ENCODE measurements at places on chromosomes 12 and 14. TPM values are rescaled to one million over a fixed set of nuclear protein-coding genes. Genes with fewer than 3 reads are reported as not detected.

DNA sequence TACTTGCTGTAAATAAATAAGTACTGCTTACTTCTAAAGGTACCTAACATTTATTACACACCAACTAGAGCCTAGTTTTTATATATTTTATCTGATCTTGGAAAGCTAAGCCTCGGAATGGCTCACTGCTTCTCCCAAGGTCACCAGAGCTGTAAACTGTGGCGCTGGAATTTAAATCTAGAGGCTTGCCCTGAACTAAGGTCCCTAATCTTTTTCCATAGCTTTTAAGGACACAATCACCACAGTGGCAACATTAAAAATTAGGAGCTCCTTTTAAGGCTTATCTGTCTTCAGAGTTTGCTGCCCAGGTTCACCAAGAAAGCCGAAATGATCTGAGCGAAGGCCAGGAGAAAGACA is 670 bp downstream of the CCNB1IP1 start:
- H3K27ac ChIP-seq = peak overlapping the region; percentile 64
- peak overlapping the region; percentile 85 for H3K4me3 ChIP-seq
- H3K4me1 ChIP-seq = peaks cover 10% of the 10 kb centered on the region
- peak; percentile 22 for DNase-seq
- no peaks in the 10 kb centered on the region for H3K36me3 ChIP-seq

GRCh38 chr14:32710731-32711680 is 227.7 kb upstream of the NPAS3 start:
- H3K4me1 ChIP-seq = peaks cover 10% of the 10 kb centered on the region
- H3K4me3 ChIP-seq = no peak overlapping the region
- H3K36me3 ChIP-seq = no peaks in the 10 kb centered on the region
- H3K27ac ChIP-seq = no peak overlapping the region

DNA sequence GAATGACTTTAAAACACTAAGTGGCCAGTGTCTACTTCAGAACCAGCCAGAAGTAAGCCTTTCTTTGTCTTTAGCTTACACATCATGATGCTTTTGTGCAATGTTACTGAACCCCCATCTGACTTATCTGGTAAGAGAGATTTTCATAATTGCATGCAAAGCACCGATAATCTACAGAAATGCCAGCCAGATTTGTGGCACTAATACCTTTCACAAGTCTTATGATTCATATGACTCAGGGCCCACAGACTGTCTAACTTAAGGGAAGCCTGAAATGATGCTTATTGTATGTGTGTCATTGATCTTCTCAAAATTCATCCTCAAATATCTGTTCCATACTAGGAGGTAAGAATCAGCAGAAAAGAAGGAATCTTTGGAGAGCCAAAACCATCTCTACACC is 18.0 kb downstream of the IGF1 start:
- DNase-seq = no peak
- no peaks in the 10 kb centered on the region for H3K27me3 ChIP-seq
- no peaks in the 10 kb centered on the region for H3K36me3 ChIP-seq
- H3K4me1 ChIP-seq = no peaks in the 10 kb centered on the region
- H3K27ac ChIP-seq = no peak overlapping the region
- H3K4me3 ChIP-seq = no peak overlapping the region

DPPA3 gene
- 0.25 TPM for total RNA-seq

- no peak for DNase-seq
- no peak overlapping the region for H3K4me3 ChIP-seq
- no peaks in the 10 kb centered on the region for H3K4me1 ChIP-seq
These were observed 36.4 kb downstream of the MDM2 start for GRCh38 chr12:68844318-68844745.

KRT6B gene
- total RNA-seq = not detected

DNA sequence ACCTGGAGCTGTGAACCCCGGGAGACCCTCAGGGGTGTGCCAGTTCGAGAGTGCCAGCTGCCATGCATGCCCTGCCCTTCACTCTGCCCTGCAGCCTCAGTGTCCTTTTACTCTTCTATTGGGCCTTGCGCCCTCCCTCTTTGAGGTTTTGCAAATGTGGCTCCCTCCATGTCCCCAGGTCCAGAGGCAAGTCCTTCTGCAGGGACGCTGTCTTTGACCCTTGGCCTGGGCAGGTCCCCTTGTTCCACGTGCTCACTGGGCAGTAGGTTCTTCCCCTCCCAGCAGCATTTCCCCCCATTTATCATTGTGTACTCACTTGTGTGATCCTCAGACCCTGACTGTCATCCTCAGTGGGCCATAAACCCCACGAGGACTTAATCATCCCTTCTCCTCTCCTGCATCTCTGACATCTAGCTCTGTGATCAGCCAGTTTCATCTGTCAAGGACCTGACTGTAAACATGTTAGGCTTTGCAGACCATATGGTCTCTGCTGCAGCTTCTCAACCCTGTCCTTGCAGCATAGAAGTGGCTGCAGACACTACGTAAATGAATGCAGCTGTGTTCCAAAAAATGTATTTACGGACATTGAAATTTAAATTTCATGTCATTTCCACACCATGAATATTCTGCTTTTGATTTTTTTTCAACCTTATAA is 36.6 kb downstream of the TSPAN9 start:
- H3K36me3 ChIP-seq = no peaks in the 10 kb centered on the region
- H3K27ac ChIP-seq = no peak overlapping the region
- no peak for DNase-seq
- H3K4me1 ChIP-seq = peaks cover 6% of the 10 kb centered on the region
- H3K27me3 ChIP-seq = no peaks in the 10 kb centered on the region

DNA sequence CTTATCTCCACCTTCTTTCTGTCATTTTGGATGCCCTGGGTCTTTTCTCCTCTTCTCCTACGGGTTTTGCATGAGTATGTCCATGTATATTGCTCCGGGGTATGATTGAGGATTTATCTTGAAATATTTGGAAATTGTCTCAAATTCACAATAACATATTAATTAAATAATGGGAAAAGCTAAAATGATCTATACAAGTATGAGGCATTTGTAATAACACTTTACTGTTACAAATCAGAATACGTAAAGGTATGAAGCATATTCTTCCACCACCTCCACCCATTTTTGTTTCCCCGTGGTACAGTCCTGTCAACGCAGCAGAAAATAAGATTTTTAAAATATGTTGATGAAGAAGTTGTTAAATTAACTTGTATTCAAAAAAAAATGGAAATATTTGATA is 91.3 kb downstream of the PPP2R5C start:
- no peaks in the 10 kb centered on the region for H3K36me3 ChIP-seq
- no peak for DNase-seq
- H3K4me3 ChIP-seq = no peak overlapping the region
- H3K27me3 ChIP-seq = no peaks in the 10 kb centered on the region

GRCh38 chr12:13243516-13244070 is 47.1 kb downstream of the EMP1 start:
- H3K4me1 ChIP-seq = no peaks in the 10 kb centered on the region
- no peak for DNase-seq
- no peak overlapping the region for H3K27ac ChIP-seq
- no peaks in the 10 kb centered on the region for H3K36me3 ChIP-seq
- no peaks in the 10 kb centered on the region for H3K27me3 ChIP-seq

GRCh38 chr12:92149563-92149962 is 3.9 kb upstream of the BTG1 start:
- no peak for DNase-seq
- H3K4me1 ChIP-seq = peaks cover 18% of the 10 kb centered on the region
- no peaks in the 10 kb centered on the region for H3K36me3 ChIP-seq

- peak; percentile 43 for DNase-seq
- peak overlapping the region; percentile 58 for H3K27ac ChIP-seq
- no peaks in the 10 kb centered on the region for H3K36me3 ChIP-seq
- no peak overlapping the region for H3K4me3 ChIP-seq
- peaks cover 14% of the 10 kb centered on the region for H3K4me1 ChIP-seq
These were observed 27.6 kb upstream of the TRAF3 start for GRCh38 chr14:102749393-102750305.

DNA sequence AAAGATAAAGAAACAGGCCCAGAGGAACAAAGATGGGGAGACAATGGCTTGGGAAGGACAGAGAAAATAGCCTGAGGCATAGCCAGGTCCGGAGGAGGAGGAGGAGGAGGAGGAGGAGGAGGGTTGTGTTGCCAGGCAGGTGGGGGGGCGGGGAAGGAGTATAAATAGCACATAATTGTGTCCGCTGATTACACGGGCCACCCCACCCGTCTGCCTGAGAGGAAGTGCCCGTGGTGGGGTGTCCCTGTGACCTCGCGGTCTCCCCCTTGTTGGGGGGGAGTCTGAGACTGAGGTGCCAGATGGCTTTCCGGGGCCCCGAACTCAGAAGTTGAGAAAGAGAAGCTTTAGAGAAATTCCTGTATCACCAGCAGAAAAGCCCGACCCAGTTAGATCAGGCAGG is 1.9 kb upstream of the SP7 start:
- DNase-seq = no peak
- no peaks in the 10 kb centered on the region for H3K36me3 ChIP-seq
- peaks cover 36% of the 10 kb centered on the region for H3K4me1 ChIP-seq
- no peaks in the 10 kb centered on the region for H3K27me3 ChIP-seq

DNA sequence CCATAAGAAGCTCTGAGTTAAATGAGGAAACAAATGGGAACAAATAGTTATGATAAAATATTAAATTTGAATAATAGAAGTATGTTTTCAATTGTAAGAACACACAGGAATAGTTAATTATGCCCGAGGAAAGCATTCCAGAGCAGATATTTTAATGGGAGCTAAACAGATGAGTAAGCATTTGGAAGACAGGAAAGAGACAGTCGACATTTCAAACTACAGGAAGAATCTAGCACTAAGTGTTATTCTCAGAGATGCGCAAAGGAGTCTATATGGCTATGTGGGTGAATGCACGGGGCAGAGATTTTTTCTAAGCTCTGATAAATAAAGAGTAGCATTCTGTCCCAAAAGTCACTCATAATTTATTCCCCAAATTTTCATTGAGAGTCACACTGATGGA is 64.5 kb upstream of the SSTR1 start:
- no peaks in the 10 kb centered on the region for H3K36me3 ChIP-seq
- no peak overlapping the region for H3K27ac ChIP-seq
- H3K4me3 ChIP-seq = no peak overlapping the region
- no peaks in the 10 kb centered on the region for H3K4me1 ChIP-seq
- DNase-seq = no peak
- no peaks in the 10 kb centered on the region for H3K27me3 ChIP-seq

- H3K36me3 ChIP-seq = no peaks in the 10 kb centered on the region
- no peak within 1 kb of the TSS for H3K4me3 ChIP-seq
- no peak within 1 kb of the TSS for H3K27ac ChIP-seq
- DNase-seq = peak; percentile 7
These were observed at the start of gene OAS1 for GRCh38 chr12:112906712-112907414. Gene OAS1 (plus strand): TSS chr12:112906962. CDS start chr12:112907040, 78 bp downstream.

PLA2G1B gene
- not detected for total RNA-seq

GRCh38 chr12:76984566-76984965 is 80.8 kb downstream of the E2F7 start:
- DNase-seq = no peak
- no peaks in the 10 kb centered on the region for H3K27me3 ChIP-seq
- no peak overlapping the region for H3K4me3 ChIP-seq
- H3K27ac ChIP-seq = no peak overlapping the region

FOXG1 gene
- total RNA-seq = 1.5 TPM

DNA sequence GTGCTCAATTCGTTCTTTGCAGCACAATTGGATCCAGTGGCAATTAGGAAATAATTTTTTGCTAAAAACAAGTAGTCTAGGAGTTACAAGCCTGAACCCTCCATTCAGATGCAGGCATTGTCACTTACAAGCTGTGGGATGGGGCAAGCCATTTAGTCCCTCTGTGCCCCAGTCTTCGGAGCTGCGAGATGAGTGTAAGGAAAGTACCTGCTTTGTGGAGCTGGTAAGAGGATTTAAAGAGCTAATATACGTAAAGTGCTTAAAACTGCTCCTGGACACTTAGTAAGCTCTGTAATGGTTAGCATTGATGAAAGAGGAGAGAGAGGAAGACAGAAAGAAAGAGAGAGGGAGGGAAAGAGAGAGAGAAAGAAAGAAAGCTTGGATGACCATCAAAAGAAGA is 112.5 kb downstream of the LGMN start:
- H3K27me3 ChIP-seq = no peaks in the 10 kb centered on the region
- H3K27ac ChIP-seq = no peak overlapping the region
- no peaks in the 10 kb centered on the region for H3K36me3 ChIP-seq
- H3K4me1 ChIP-seq = peaks cover 9% of the 10 kb centered on the region

OTOGL gene
- 0.13 TPM for total RNA-seq

DPY19L2 gene
- 14.7 TPM for total RNA-seq

FAM90A1 gene
- total RNA-seq = not detected

DNA sequence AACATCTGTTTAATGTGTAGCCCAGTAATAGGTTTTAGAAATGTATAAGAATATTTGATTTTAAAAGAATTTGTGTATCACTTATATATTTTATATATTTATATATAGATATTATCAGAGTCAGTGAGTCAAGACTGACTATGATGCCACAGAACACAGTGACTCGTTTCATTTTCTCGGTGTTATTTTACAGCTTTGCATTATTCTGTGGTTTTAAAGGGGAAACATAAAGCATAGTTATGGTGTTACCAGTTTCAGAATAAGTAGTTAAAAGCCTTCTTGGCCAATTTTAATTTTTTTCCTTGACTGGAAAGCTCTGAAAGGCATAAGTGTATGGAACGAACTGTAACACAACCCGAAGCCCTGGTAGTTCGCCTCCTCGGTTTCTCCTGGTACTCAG is 91.0 kb downstream of the GRIP1 start:
- no peaks in the 10 kb centered on the region for H3K27me3 ChIP-seq
- no peaks in the 10 kb centered on the region for H3K4me1 ChIP-seq
- H3K4me3 ChIP-seq = no peak overlapping the region
- H3K27ac ChIP-seq = no peak overlapping the region
- no peak for DNase-seq

GRCh38 chr12:67042697-67043131 is 226.4 kb upstream of the CAND1 start:
- no peak overlapping the region for H3K27ac ChIP-seq
- H3K4me3 ChIP-seq = no peak overlapping the region
- H3K27me3 ChIP-seq = no peaks in the 10 kb centered on the region

GRCh38 chr12:50665170-50665569 is 98.7 kb upstream of the ATF1 start:
- no peak for DNase-seq
- no peaks in the 10 kb centered on the region for H3K27me3 ChIP-seq
- H3K27ac ChIP-seq = no peak overlapping the region

- H3K27ac ChIP-seq = no peak overlapping the region
- peaks cover 8% of the 10 kb centered on the region for H3K4me1 ChIP-seq
These were observed 170.0 kb downstream of the ZFP36L1 start for GRCh38 chr14:68622856-68623255.

GRCh38 chr12:65113621-65114035 is 7.5 kb downstream of the WIF1 start:
- peaks cover 10% of the 10 kb centered on the region for H3K27me3 ChIP-seq
- no peak overlapping the region for H3K27ac ChIP-seq
- DNase-seq = no peak
- H3K36me3 ChIP-seq = no peaks in the 10 kb centered on the region
- no peaks in the 10 kb centered on the region for H3K4me1 ChIP-seq
- H3K4me3 ChIP-seq = no peak overlapping the region

GRCh38 chr12:124088217-124088907 is 115.3 kb downstream of the ZNF664 start:
- H3K27me3 ChIP-seq = no peaks in the 10 kb centered on the region
- no peaks in the 10 kb centered on the region for H3K36me3 ChIP-seq
- no peak overlapping the region for H3K4me3 ChIP-seq
- H3K27ac ChIP-seq = no peak overlapping the region
- DNase-seq = no peak
